ENCODE measurements at places on chromosomes 3 and 15.

- DNase-seq = no peak
These were observed 22.1 kb downstream of the SRPRB start for GRCh38 chr3:133827684-133828083.

DNA sequence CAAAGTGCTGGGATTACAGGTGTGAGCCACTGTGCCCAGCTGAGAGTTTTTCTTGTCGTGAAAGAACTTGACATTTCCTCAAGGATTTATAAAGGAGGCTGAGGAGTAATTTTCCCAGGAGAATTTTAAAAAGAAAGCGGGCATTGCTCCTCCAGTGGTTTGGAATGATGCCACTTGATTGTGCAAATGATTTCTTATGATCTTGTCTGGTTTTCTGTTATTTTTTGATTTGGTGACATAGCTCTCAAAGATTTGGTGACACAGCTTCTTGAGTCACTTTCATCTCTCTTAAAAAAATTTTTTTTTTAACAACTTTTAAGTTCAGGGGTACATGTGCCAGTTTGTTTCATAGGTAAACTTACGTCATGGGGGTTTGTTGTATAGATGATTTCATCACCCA is 24.6 kb upstream of the NFKBIZ start:
- no peak for DNase-seq

DNA sequence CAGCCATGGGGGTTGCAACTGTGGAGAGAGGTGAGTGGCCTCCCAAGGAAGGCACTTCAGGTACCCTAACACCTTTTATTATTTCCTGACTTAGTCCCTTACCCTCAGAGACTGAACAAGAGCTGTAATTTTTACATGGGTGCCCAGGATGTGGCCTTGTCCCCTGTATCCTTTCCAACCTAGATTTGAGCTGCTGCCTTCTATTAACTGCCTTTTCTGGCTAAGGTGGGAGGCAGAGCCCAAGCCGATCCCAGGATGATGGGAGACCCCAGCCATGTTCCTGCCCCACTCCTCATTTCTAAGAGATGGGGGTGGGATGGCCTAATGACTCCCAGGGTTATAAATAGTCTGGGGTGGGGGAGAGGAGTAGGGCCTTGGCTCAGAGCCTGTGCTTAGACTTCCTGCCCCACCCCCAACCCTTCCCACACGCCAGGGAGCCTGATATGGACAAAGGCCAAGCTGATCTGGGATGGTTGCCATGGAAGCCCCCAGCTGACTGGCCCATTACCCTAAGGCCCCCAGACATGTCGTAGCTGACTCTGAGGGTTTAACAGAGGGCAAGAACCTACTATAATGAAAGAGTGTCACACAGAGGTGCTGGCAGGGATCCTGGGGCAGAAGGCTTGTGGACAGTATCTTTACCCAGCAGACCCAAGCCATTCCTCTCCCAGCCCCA is 1.9 kb downstream of the KLHDC8B start:
- no peak for DNase-seq

DNA sequence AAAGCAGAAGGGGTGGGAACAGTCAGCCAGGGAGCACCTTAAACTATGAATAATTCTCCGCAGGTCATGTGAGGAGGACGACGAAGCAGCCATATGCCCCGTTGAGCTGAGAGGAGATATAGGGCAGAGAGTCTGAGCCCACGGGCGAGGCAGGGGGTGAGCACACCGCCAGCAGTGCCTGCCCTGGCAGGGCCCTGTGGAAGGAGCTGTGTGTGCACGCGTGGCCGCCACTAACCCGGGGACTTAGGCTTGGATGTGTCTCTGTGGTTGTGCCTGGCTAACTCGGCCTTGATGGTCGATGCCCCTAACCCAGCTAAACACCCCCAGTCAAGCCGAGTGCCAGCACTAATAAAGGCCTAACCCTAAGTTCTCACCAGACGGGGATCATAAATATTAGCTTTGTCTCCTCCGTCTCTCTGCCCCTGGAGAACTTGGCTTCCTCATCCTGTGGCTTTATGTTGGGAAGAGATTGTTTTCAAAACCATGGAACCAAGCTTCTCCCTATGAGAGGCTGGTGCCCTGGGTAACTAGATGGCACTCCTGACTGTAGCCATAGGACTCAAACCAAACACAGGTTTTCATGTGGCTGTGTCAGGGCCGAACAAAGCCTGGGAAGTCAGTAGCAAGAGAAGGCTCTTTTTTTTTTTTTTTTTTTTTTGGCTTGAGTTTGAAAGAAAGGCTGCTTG is 45.4 kb downstream of the CCK start:
- DNase-seq = no peak

GRCh38 chr3:22594990-22595389 is 608.1 kb upstream of the UBE2E2 start:
- DNase-seq = no peak

DNA sequence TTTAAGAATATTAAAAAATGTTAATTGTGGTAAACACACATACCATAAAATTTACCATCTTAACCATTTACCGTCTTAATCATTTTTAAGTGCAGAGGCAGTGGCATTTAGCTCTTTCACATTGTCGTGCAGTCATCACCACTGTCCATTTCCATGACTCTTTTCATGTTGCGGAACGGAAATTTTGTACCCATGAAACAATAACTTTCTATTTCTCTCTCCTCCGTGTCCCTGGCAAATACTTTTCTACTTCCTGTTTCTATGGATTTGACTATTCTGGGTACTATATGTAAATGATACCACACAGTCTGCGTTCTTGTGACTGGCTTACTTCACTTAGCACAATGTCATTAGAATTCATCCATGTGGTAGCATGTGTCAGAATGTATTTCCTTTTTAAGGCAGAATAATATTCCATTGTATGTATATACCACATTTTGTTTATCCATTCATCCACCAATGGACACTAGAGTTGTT is 27.9 kb downstream of the AKAP13 start:
- no peak for DNase-seq

GRCh38 chr3:64422192-64422591 is 196.9 kb upstream of the PRICKLE2 start:
- DNase-seq = no peak

DNA sequence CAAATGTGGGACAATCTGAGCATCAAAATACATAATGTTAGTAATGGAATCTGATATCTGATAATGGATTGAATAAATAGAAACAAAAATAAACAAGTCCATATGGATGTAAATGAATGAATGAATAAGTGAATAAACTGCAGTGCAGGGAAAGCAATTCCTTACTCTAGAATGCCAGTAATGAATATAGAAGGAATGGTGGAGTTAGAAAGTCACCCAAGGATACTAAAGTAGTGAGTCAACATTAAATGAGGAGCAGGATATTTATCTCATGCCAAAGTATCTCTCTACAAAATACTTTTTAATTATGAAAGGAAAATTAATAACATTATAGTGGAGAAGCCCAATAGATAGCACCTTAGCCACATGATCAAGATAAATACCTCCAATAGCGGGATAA is 300.3 kb downstream of the FEZF2 start:
- DNase-seq = no peak

DNA sequence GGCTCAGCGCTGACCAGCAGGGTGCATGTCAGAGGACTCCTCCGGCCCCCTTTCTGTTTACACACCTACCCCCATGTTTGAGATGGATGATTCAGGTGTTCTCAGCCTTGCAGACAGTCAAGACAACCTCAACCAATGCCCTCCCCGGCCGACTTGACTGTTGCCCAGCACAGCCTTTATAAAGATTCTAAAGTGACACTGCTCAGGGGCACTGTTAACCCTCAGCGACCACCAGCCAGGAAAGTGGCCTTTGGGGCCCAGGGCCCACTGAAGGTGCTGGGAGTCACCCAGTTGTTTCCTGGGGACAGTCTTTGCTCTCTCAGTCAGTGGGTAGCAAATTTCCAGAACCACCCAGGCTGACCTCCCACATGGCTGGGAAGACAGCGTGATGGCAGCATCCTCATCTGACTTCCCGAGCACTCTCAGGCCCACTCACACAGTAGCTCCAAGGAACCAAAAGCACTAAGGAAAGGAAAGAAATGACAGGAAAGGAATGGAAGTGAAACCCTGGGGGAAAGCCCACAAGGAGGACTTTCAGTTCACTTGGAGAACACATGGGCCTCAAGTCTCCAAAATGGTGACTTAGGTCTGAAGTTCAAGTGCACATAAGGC is 128.4 kb downstream of the ASB7 start:
- no peak for DNase-seq

GRCh38 chr3:63202529-63202928 is 75.6 kb upstream of the SYNPR start:
- DNase-seq = no peak

Measured in D721Med (cell line).